Sigmoid colon (tissue), 7 donors: ENCODE measurements at places on chromosomes 11 and 22.
A peak's percentile ranks its signal among the peaks of the same experiment; 100 is the strongest.

DNA sequence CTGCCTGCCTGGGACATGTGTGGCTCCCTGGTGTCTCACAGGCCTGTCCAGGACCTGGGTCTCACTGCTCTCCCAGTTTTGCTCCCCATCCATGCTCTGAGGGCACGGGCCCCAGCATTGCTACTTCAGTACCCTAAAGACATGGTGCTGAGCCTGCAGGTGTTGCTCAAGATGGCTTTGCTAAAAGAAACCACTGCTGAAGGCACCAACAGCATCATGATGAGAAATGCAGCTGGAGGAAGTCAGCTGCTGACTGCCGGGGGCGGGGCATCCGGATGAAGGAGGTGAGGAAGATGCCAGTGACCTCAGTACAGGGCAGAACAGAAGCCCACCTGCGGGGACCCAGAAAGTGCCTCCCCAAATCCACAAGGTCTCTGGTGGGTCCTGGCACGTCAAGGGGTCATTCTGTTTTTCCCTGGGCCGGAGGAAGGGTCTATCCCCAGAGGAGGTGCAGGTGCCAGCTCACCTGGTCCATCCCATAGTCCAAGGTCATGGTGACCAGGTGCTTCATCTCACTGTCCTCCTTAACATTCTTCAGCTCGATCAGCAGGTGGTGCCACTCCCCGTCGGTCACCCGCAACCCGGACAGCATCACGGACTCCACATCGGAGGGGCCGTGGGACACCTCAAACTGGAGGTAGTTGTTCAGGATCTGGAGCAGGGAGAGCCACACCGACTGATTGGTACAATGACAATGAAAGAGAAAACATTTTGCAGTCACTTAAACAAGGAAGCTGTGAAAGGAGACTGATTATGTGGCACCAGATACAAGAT is 63.9 kb downstream of the TRMU start:
- no peaks in the 10 kb centered on the region for H3K4me1 ChIP-seq
- no peak overlapping the region for H3K27ac ChIP-seq
- no peaks in the 10 kb centered on the region for H3K36me3 ChIP-seq
- no peak for DNase-seq
- no peak overlapping the region for H3K4me3 ChIP-seq
- H3K27me3 ChIP-seq: no peaks in the 10 kb centered on the region

GRCh38 chr11:28963187-28963586 is 855.0 kb downstream of the METTL15 start:
- DNase-seq: no peak
- H3K4me1 ChIP-seq: no peaks in the 10 kb centered on the region
- no peak overlapping the region for H3K4me3 ChIP-seq
- no peak overlapping the region for H3K27ac ChIP-seq
- H3K27me3 ChIP-seq: no peaks in the 10 kb centered on the region
- H3K36me3 ChIP-seq: no peaks in the 10 kb centered on the region

- H3K4me1 ChIP-seq: peaks cover 94% of the 10 kb centered on the region
- H3K36me3 ChIP-seq: no peaks in the 10 kb centered on the region
- peak overlapping the region; percentile 85 for H3K4me3 ChIP-seq
- DNase-seq: no peak
- no peaks in the 10 kb centered on the region for H3K27me3 ChIP-seq
Observed at GRCh38 chr11:73313652-73314051, 5.6 kb downstream of the ARHGEF17 start.

DNA sequence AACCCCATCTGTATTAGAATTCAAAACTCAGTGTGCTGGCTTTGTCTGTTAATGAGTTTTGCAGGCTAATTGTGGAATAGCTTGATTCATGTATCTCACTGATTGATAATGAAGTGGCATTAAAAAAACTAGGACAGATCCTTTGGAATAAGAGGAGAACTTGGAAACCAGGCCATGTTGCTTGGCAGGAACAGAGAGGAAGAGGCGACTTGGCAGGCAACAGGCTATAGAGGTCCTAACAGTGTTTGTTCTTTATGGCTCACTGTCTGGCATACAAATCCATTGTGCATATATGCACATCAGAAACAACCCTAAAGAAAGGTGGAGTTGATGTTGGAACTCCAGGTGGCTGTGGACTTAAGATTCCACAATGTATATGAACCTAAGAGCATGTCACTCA is 17.4 kb upstream of the OR9I1 start:
- H3K36me3 ChIP-seq: no peaks in the 10 kb centered on the region
- no peak overlapping the region for H3K27ac ChIP-seq
- H3K4me1 ChIP-seq: no peaks in the 10 kb centered on the region
- H3K27me3 ChIP-seq: no peaks in the 10 kb centered on the region
- no peak overlapping the region for H3K4me3 ChIP-seq
- no peak for DNase-seq

DNA sequence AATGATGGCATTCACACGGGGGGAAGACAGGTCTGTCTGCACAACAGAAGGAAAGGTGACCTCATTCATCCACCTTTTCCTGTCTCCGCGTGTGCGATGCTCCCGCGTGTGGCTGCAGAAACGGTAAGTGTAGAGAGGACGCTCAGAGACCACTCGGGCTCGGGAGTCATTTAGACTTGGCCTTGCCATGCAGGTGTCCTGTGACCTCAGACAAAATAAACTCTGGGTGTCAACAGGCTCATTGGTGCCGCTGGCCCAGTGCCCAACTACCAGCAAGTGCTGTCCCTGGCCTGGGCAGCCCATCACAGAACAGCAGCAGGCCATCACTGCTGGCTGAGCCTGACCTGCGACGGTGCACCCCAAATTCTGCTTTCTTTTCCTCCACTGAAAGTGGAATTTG is 48.1 kb upstream of the ARFGAP3 start:
- peaks cover 81% of the 10 kb centered on the region for H3K4me1 ChIP-seq
- peak overlapping the region; percentile 75 for H3K27ac ChIP-seq
- H3K36me3 ChIP-seq: no peaks in the 10 kb centered on the region
- DNase-seq: no peak
- no peaks in the 10 kb centered on the region for H3K27me3 ChIP-seq
- H3K4me3 ChIP-seq: no peak overlapping the region

GRCh38 chr22:49583886-49584505 is 243.7 kb downstream of the BRD1 start:
- H3K4me3 ChIP-seq: no peak overlapping the region
- DNase-seq: no peak
- no peaks in the 10 kb centered on the region for H3K36me3 ChIP-seq
- no peak overlapping the region for H3K27ac ChIP-seq
- H3K27me3 ChIP-seq: no peaks in the 10 kb centered on the region

GRCh38 chr11:119745776-119746535 is 17.0 kb upstream of the NECTIN1 start:
- H3K36me3 ChIP-seq: no peaks in the 10 kb centered on the region
- no peak overlapping the region for H3K27ac ChIP-seq
- peak; percentile 28 for DNase-seq
- H3K4me1 ChIP-seq: peaks cover 7% of the 10 kb centered on the region
- peaks cover 40% of the 10 kb centered on the region for H3K27me3 ChIP-seq
- H3K4me3 ChIP-seq: no peak overlapping the region

- no peaks in the 10 kb centered on the region for H3K27me3 ChIP-seq
- H3K27ac ChIP-seq: peak overlapping the region; percentile 16
- H3K4me3 ChIP-seq: no peak overlapping the region
- peak; percentile 75 for DNase-seq
- H3K4me1 ChIP-seq: no peaks in the 10 kb centered on the region
Observed at GRCh38 chr11:124644426-124645280, 22.0 kb downstream of the TBRG1 start.

- H3K27ac ChIP-seq: no peak overlapping the region
- no peaks in the 10 kb centered on the region for H3K36me3 ChIP-seq
- no peaks in the 10 kb centered on the region for H3K27me3 ChIP-seq
- no peak overlapping the region for H3K4me3 ChIP-seq
Observed at GRCh38 chr11:106391771-106392420, 314.4 kb downstream of the AASDHPPT start.

DNA sequence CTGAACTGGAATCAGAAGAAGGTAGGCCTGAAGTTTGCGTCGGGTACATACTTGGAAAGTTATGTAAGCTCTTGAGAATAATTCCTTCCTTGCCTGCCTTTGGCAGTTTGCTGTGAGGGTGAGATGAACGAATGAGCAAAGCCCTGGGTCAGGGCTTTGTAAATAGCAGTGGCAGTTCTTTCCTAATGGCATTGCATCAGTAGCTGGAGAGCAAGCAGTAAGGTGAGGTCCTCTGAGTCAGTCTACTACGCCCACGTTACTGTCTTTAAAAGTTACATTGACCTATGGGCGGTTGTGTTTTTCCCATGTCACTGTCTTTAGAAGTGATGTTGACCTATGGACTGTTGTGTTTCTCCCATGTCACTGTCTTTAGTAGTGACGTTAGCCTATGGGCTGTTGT is 179.1 kb upstream of the E2F8 start:
- no peak for DNase-seq
- no peaks in the 10 kb centered on the region for H3K27me3 ChIP-seq
- no peaks in the 10 kb centered on the region for H3K36me3 ChIP-seq
- peak overlapping the region; percentile 49 for H3K27ac ChIP-seq

- peaks cover 49% of the 10 kb centered on the region for H3K4me1 ChIP-seq
- H3K27ac ChIP-seq: no peak overlapping the region
- H3K4me3 ChIP-seq: no peak overlapping the region
- no peaks in the 10 kb centered on the region for H3K27me3 ChIP-seq
- H3K36me3 ChIP-seq: no peaks in the 10 kb centered on the region
Observed at GRCh38 chr11:30483056-30483455, 103.1 kb downstream of the MPPED2 start.

- DNase-seq: peak; percentile 50
- no peak overlapping the region for H3K4me3 ChIP-seq
- no peaks in the 10 kb centered on the region for H3K27me3 ChIP-seq
- no peaks in the 10 kb centered on the region for H3K4me1 ChIP-seq
- H3K27ac ChIP-seq: no peak overlapping the region
Observed at GRCh38 chr11:64569300-64569970, 21.6 kb upstream of the SLC22A12 start.

DNA sequence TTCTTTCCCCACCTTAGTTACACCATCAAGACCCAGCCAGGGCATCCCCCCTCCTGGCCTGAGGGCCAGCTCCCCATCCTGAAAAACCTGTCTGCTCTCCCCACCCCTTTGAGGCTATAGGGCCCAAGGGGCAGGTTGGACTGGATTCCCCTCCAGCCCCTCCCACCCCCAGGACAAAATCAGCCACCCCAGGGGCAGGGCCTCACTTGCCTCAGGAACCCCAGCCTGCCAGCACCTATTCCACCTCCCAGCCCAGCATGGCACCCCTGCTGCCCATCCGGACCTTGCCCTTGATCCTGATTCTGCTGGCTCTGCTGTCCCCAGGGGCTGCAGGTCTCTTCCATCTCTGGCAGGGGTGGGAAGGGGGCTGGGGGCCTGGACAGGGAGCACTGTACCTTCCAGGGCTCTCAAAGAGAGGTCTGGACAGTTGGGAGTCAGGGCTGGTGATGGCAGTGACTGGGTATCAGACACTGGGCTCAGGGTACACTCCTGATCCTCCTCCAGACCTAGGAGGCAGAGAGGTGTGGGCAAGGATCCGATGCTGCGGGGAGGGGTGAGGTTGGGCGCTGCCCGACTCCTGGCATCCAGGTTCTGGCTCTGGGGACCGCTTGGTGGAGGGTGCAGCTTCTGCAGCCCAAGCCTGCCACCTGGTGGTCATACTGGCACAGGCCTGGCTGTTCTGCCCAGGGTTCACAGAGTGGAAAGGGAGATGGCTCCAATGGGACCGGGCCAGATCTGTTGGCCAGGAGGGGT is at the start of gene UPK2:
Gene UPK2 (plus strand): TSS at position 205 of the 753 bp plus-strand sequence. CDS start 53 bp downstream, at position 258.
- no peak within 1 kb of the TSS for H3K4me3 ChIP-seq
- peak; percentile 94 for DNase-seq
- H3K27ac ChIP-seq: no peak within 1 kb of the TSS
- peaks cover 4% of the 10 kb centered on the region for H3K4me1 ChIP-seq
- no peaks in the 10 kb centered on the region for H3K27me3 ChIP-seq

- no peaks in the 10 kb centered on the region for H3K36me3 ChIP-seq
- H3K4me3 ChIP-seq: no peak overlapping the region
Observed at GRCh38 chr11:44960200-44960845, 9.6 kb upstream of the TP53I11 start.

GRCh38 chr11:2725368-2726300 is 25.8 kb upstream of the KCNQ1OT1 start:
- no peaks in the 10 kb centered on the region for H3K4me1 ChIP-seq
- no peaks in the 10 kb centered on the region for H3K36me3 ChIP-seq
- no peak overlapping the region for H3K4me3 ChIP-seq
- no peak overlapping the region for H3K27ac ChIP-seq
- DNase-seq: peak; percentile 87

DNA sequence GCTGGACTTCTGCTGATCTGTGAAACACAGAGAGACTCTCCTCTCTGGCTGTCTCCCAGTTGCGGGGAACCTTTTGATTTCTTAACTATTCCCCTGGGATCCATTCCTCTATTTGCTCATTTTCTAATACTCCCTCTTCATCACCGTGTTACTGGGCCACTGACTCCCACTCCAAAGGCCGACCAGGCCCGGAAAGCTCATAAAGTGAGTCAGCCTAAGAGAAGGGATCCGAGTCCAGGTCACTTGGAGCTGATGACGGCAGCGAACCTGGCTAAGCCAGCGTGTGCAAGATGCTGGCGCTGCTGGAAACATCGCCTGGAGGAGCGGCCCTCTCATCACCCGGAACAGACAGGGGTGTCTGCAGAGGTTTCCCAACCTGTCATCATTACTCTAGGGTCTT is 112.8 kb downstream of the FBXO7 start:
- H3K36me3 ChIP-seq: no peaks in the 10 kb centered on the region
- H3K27ac ChIP-seq: no peak overlapping the region
- no peaks in the 10 kb centered on the region for H3K27me3 ChIP-seq
- no peak overlapping the region for H3K4me3 ChIP-seq
- peak; percentile 80 for DNase-seq
- no peaks in the 10 kb centered on the region for H3K4me1 ChIP-seq

- no peak for DNase-seq
- no peaks in the 10 kb centered on the region for H3K36me3 ChIP-seq
Observed at GRCh38 chr11:44870615-44871176, 80.0 kb downstream of the TP53I11 start.
